Hindlimb muscle (tissue), 1 donor: ENCODE measurements at places on chromosomes 11 and 22. TPM values are rescaled to one million over a fixed set of nuclear protein-coding genes. Genes with fewer than 3 reads are reported as not detected.

The MUC2 gene
- polyA plus RNA-seq = 0.05 TPM

The MMP26 gene
- polyA plus RNA-seq = not detected

The KCNK7 gene
- 1.8 TPM for polyA plus RNA-seq

DNA sequence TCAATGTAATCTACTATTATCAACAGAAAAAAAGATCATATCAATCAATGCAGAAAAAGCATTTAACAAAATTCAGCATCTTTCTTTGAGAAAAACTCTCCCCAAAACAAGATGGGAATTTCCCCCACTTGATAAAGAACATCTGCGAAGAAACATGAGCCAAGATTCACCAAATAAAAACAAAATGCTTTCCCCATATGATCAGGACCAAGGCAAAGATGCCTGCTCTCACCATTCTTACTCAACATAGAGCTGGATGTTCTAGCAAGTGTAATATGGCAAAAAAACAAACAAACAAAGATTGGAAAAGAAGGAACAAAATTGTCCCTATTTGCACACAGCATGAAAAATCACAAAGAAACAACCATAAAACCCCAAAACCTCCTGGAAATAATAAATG, 23.4 kb downstream of the SHANK2 start:
- DNase-seq = no peak

DNA sequence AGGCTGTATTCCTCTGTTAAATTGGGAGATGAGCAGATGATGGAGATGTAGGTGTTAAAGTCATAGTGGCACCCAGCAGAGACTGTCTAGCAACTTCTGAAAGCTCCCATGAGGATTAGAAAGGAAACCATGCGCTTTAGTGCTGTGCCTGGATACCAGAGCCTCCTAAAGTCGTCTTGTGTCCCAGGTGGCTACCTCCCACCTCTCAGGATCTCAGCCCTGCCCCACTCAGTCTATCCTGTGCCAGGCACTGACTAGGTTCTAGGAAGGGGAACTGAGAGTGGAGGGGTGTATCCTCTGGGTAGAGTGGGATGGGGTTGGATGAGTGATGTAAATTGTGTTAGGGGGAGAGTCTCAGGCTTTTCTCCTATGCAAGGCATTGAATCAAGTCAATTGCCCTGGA, 60.2 kb downstream of the KIAA1671 start:
- no peak for DNase-seq

DNA sequence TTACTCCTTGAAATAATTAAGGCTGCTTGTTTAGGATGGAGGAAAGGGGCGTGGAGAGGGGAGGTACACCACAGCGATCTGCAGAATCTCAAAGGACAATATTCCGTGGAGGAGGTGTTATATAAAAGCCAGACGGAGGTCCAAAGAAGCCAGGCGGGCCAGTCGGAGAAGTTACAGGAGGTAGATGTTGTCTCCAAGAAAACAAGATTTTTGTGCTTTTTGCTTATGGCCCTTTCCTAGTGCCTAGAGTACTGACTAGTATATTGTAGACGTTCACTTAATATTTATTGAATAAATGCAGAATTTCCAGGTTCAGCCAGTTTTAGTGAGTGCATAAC, 761 bp downstream of the ZDHHC13 start:
- DNase-seq = no peak

GRCh38 chr11:8335186-8335585, 71.5 kb upstream of the LMO1 start:
- no peak for DNase-seq

GRCh38 chr11:68106165-68106940, 14.8 kb downstream of the CHKA start:
- no peak for DNase-seq
